ENCODE measurements at places on chromosomes 2 and 18.
A peak's percentile ranks its signal among the peaks of the same experiment; 100 is the strongest.

- DNase-seq = no peak
Measured at GRCh38 chr18:45997700-45998151, 30.6 kb upstream of the EPG5 start.

DNA sequence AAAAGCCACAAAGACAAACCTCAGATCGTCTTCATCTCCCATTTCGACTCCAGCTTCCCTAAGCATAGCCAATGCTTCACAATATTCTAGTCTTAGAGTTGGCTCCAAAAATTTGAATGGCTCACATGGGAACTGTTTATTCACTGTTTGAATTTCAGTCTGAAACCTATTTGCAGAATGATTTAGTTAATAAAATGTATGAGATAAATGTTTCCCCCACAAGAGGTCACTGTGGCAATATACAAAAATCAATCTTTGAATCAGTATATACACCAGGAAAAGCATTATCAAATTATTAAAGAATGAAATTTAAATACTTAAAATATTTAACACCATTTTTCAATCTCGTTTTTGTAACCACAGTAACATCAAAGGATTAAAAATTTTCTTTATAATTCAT lies 40.0 kb upstream of the MCM6 start:
- no peak for DNase-seq

GRCh38 chr2:106859498-106859897 lies 26.5 kb downstream of the ST6GAL2 start:
- no peak for DNase-seq

GRCh38 chr2:113231064-113231463 lies 47.7 kb downstream of the PAX8 start:
- DNase-seq = no peak

GRCh38 chr2:202400941-202401340 lies 24.8 kb downstream of the BMPR2 start:
- no peak for DNase-seq

GRCh38 chr18:40531051-40531450 lies 1424.0 kb upstream of the PIK3C3 start:
- no peak for DNase-seq

DNA sequence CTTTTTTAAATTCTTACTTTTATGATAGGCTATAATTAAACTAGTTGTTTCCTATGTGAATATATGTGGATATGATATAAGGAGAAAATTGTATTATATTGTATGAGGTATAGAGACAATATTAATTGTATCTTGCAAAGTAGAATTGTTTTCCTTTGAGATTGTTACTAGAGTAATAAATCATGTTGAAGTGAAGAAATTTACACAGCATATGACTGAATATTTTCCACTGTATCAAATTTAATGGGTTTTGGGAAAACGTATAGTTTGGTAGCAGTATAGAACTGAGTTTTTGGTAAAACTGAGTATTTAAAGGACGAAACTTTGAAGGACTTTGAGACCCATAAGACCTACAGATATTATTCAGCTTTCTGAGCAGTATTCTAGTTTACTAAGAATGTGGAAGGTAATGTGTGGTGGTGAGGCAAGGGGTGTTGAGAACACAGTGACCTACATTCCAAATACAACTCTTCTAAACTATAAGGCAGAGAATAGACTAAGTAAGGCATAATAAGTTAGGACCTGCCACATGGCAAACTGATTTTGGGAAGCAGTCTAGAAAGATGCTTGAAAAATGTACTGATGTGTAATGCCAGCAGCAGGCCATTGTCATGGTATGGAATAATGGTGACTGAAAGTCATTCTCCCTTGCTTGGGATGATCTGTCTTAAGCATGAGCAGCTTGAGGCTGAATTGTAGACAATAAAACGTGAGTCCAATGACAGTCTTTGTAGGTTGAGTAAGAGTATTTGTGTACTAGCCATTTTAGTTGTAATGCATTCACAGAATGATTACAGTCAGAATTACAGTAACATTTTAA lies 29.6 kb downstream of the PKP4 start:
- no peak for DNase-seq

- no peak for DNase-seq
Measured at GRCh38 chr2:620004-620403, 57.2 kb downstream of the TMEM18 start.

- DNase-seq = no peak
Measured at GRCh38 chr2:70937866-70938585, 2.3 kb downstream of the ATP6V1B1 start.

GRCh38 chr2:141582213-141582612 lies 548.6 kb downstream of the LRP1B start:
- no peak for DNase-seq

- DNase-seq = no peak
Measured at GRCh38 chr2:159177357-159177756, 109.1 kb downstream of the WDSUB1 start.

GRCh38 chr2:64862623-64863022 lies 126.6 kb upstream of the SLC1A4 start:
- no peak for DNase-seq

DNA sequence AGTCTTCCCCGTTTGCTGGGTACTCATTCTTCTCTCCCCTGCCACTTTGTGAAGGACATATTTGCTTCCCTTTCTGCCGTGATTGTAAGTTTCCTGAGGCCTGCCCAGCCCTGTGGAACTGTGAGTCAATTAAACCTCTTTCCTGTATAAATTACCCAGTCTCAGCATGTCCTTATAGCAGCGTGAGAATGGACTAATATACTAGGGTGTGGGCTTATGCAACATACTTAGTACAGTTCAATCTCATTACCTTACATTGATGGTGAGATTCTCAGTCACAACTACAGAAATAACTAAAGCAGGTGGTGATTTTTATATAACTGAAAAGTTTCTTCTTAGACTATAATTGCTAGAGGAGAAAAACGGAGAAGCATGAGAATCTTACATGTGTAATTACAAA lies 237.9 kb upstream of the MMADHC start:
- no peak for DNase-seq

GRCh38 chr18:135045-135444 lies 23.3 kb upstream of the USP14 start:
- DNase-seq = no peak

DNA sequence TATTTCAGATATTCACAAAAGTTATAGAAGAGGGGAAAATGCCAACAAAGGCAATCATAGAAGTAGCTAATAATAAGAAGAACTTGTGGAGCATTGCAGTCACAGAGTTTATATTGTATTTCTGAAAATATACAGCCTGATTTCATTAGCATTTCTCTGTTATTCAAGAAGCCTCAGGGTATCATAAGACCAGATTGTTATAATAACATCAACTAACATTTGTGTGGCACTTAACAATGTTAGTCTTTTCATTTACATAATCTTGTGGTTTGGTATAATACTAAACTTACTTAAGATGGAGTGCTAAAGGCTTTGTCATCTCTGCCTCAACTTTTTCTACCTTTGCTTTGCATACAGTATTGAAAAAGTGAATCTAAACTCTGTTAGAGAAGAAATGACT lies 61.6 kb upstream of the TACR1 start:
- DNase-seq = no peak

- no peak for DNase-seq
Measured at GRCh38 chr2:178397002-178397605, 53.9 kb downstream of the PRKRA start.

DNA sequence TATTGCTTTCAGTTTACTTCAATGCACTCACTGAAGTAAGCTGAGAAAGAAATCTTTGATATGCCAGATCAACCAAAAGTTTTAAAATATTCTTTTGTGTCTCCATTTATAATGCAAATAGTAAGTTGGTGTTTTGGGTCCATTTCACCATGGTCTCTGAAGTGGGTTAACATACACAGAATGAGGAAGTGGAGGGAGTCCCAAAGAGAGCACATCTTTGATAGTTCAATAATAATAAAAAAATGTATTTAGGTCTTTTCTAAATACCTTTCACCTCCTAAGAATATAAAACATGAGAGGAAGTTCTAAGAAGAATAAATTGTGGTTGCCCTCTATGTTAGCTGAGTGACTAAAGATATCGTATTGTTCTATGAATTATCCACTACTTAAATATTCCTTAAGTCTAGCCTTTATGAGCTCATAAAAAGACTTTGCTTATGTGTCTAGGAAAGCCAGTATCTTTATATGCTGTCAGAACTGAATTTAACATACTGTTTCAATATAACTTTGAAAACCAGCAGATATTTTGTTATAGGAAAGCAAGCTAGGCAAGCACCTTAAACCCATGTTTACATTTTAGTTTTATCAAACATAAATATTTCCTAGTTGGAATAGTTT lies 148.7 kb upstream of the ZEB2 start:
- DNase-seq = no peak

DNA sequence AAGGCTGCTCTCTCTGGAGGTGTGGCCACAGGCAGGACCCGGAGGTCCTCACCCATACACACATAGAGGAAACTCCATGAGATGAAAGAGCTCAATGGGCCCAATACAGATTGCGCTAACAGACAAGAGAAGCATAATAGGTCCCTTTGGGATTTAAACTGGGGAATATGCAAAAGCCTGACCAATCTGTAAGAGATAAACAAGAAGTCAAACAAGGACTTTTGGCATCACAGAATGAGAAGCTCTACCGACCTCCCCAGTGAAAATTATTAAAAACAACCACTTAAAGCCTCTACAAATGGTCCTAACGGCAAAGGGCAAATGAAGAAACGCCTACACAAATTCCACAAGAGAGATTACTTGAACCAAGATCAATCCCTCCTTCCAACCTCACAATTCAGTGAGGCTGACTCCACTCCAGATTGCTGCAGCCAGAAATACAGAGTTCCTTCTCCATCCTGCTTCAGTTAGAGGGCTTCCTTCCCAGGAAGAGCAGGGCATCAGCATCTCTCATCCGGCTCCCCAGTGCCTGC lies 10.8 kb downstream of the IWS1 start:
- no peak for DNase-seq

- DNase-seq = no peak
Measured at GRCh38 chr18:63681449-63682340, 20.0 kb upstream of the SERPINB3 start.

DNA sequence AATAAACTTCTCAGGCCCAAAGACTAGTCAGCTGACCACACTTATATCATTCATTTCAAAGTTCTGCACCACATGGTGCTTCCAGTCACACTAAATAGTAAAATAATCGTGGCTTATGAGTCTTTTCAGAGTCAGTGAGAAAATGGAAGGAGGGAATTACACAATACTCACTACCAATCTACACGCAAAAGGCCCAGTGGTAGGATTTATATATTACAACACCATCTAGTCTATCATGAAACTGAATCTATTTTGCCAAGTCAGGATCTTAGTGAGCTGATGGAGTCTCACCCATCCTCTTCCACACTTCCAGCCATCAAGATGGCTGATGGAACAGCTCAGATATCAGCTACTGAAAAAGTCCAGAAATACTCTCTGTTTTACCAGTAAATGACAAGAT lies 21.9 kb downstream of the INO80D start:
- no peak for DNase-seq

- no peak for DNase-seq
Measured at GRCh38 chr2:59233448-59233847, 992.3 kb upstream of the FANCL start.

DNA sequence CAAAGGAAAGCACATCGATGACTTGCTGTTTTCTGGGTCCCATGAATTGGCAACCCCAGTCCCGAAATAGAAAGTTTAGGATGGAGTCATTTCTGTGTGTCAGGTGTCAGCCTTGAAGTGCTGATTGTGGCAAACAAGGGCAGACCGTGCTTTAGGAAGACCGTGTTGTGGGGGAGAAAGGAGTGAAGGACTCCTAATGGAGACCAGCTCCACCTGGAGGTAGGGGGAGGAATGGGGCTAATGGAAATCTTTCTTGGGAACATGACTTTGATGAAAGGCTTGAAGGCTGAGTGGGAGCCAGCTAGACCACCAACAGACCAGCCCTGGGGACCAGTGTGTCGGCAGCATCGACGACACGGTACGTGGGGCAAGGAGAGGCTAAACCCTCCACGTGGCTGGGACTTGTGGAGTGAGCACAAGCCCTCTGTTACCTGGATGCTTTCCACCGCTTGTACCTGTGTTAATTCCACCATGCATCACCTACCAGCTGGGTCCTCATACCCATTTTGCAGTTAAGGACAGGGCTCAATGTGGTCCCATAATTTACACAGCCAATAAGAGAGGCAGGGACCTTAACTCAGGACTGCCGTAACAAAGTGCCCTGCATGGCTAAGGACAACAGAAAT lies 104.2 kb downstream of the SH3BP4 start:
- DNase-seq = no peak

DNA sequence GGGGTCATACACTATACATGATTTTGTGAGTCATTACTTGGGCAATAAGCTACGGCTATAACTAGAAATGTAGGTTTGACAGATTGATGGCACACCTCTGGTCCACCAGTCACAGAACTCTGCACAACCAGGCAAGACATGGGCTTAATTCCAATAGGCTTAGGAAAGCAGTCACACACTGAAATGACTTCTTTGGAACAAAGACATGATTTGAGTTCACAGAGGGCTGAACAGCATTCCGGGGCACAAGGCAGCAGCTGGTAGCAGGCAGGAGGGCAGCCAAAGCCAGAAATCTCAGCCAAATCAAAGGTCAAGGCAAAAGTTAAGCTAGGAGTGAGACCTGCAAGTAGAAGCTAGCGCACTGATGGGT lies 27.4 kb downstream of the FABP1 start:
- DNase-seq = no peak

DNA sequence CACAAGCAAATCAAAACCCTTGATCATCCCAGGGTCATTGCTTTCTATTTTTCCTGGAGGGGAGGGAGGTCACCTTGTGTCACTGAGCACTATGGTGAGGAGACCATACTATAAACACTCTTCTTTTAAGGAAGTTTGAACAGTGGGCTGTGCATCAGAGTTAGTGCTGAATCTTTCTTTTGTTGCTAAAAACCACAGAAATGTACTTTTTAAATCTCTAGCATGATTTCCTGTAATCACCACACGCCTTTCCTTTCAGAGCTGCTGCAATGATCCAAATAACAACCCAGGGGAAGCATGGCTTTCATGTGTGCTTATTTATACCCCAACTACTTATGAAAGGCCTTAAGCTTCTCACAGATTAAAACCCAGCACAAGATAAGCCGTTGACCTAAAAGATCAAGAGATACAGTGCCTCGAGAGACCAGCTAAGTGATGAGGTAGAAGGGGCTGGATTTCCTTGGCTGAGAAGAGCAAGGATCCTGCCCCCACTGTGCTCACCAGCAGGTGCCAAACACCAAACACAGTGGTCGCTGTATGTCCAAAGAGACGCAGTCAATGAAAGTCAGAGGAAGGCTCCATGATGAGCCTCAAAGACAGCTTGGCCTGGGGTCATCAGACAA lies 34.7 kb downstream of the TRABD2A start:
- peak; percentile 49 for DNase-seq

- DNase-seq = no peak
Measured at GRCh38 chr2:95019572-95019971, 5.9 kb upstream of the MAL start.

DNA sequence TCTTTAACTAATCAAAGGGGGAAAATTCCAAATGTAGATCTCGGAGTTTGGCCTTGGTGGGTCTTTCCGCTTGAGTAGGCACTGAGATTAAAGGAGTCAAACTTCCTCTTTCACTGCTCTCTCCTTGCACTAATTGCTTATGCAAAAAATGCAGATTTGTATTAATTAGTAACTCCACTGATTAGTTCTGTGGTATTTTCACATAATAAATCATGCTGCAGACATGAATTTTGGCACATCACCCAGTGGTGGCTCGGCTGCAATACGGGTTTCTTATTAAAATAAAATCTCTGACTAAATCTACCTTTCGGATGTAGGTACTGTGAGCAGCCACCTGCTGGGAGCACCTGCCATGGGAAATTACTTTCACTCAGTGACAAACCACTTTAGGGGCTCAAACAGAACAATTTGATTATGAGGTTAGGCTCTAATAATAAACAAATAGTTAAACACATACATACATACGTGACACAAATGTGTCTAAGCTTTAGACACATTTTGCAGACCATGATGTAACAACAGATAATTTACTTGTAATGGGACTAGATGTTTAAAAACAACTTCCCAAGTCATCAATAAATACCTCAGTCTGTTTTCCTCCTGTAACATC lies 6.4 kb upstream of the NEUROD1 start:
- DNase-seq = no peak
